ENCODE measurements at places on chromosomes 16 and 17.

GRCh38 chr17:59331929-59332748, 684 bp downstream of the YPEL2 start:
- no peak for DNase-seq

- peak; percentile 40 for DNase-seq
Observed at GRCh38 chr17:76547183-76547641, 7.4 kb downstream of the PRCD start.

DNA sequence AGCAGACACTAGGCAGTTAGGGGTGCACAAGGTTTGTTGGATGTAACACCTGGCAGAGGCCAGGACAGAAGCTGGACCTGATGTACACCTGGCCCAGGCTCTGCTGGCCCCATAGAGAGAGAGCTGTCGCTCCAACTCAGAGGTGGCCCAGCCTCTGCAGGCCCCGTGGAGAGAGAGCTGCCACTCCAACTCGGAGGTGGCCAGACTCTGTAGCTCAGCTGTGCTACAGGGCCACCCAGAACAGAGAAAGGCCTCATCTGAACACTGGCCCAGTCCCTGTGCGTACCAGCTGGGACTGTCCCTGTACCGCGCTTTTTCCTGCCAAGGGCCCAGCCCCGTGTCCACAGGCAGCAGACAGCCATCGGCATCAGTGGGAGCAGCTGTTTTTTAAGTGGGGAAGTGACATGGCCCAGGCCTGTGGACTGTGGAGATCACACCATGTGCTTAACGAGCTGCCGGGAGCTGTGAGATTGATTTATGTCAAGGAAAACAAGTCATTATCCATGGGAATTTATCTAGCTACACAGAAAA, 176.4 kb upstream of the CHMP6 start:
- no peak for DNase-seq

GRCh38 chr17:49730785-49731434, 23.1 kb upstream of the SLC35B1 start:
- DNase-seq, result no peak

DNA sequence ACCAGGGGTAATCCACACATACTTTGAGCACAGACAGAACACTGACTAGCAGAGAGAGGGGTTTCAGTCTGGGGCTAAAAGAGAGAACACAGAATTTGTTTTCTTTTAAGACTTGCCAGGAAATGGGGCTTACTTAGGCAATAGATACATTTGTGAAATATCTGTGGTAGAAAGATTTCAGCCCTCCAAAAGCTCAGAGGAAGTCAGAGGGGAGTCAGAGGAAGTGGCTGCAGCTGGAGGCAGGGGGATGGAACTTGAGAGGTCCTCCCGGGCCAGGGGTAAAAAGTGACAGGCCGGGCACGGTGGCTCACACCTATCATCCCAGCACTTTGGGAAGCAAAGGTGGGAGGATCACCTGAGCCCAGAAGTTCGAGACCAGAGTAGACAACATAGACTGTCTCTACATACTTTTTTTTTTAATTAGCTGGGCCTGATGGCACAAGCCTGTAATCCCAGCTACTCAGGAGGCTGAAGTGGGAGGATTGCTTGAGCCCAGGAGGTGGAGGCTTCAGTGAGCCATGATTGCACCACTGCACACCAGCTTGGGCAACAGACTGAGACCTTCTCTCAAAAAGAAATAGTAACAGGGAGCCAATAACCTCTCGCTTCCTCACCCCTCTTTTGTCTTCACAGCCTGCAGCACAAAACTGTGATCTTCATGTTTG, 49.9 kb downstream of the NLRC5 start:
- DNase-seq, result no peak

GRCh38 chr17:77256710-77257109, 115.9 kb downstream of the SEC14L1 start:
- no peak for DNase-seq

- DNase-seq, result no peak
Observed at GRCh38 chr17:70407506-70407905, 238.2 kb downstream of the KCNJ2 start.

- no peak for DNase-seq
Observed at GRCh38 chr17:72425133-72425793, 304.4 kb downstream of the SOX9 start.

DNA sequence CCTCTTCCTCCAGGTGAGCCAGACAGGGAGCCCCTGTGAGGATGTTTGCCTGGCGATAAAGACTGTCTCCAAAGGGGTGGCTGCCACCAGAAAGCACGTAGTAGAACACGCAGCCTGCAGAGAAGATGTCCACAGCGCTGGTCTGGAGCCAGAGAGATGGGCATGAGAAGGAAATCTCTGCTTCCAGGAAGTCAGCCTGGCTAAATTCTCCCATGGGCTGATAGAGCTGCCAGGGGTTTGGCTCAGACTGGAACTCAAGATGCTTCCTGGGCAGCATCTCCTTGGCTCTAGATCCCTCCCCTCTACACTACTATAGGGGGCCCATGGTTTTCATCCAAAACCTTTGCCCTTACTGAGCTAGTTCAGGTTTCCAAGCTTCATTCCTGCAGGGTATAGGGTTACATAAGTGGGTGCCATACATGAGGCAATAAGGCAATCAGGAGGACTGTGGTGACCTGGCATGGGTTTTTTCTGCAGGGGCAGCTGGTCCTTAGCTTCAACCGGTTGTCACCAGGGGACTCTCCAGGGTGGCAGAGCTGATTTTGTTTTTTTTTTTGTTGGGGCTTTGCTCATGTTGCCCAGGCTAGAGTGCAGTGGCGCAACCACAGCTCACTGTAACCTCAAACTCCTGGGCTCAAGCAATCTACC, 13.6 kb downstream of the PLK1 start:
- no peak for DNase-seq

- no peak for DNase-seq
Observed at GRCh38 chr16:15610369-15610871, 32.5 kb downstream of the MARF1 start.

GRCh38 chr17:63476854-63477479, at the start of gene ACE:
ACE (plus strand) TSS chr17:63477061; CDS start chr17:63477095, 34 bp downstream.
- no peak for DNase-seq

DNA sequence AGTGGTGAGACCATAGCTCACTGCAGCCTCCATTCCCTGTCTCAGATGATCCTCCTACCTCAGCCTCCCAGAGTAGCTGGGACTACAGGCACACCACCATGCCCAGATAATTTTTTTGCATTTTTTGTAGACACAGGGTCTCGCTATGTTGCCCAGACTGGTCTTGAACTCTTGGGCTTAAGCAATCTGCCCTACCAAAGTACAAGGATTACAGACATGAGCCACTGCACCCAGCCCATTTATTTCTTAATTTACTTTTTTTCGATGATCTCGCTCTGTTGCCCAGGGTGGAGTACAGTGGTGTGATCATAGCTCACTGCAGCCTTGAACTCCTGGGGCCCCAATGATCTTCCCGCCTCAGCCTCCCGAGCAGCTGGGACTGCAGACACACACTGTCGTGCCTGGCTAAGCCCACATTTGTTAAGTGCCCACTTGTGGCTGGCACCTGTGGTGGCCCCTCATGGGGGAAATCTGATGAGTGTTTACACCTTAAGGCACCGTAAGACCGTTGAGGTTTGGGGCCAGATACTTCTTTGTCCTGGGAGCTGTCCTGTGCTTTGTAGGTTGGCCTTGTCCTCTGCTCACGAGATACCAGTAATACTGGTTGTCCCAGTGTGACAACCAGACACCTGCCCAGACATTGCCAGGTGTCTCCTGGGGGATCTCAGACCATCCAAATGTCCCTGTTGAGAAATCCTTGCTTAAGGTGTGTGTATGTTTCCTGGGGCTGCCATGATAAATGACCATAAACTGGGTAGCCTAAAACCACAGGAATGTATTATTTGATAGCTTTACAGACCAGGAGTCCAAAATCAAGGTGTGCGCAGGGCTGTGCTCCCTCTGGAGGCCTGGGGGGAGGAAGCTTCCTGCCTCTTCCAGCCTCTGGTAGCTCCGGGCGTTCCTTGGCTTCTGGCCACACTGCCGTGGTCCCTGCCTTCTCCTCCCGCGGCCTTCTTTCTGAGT, 141.4 kb upstream of the GSE1 start:
- no peak for DNase-seq

GRCh38 chr16:57475711-57476339, 10.5 kb downstream of the DOK4 start:
- peak; percentile 45 for DNase-seq

- DNase-seq, result no peak
Observed at GRCh38 chr17:80936218-80936617, 55.4 kb upstream of the CHMP6 start.

DNA sequence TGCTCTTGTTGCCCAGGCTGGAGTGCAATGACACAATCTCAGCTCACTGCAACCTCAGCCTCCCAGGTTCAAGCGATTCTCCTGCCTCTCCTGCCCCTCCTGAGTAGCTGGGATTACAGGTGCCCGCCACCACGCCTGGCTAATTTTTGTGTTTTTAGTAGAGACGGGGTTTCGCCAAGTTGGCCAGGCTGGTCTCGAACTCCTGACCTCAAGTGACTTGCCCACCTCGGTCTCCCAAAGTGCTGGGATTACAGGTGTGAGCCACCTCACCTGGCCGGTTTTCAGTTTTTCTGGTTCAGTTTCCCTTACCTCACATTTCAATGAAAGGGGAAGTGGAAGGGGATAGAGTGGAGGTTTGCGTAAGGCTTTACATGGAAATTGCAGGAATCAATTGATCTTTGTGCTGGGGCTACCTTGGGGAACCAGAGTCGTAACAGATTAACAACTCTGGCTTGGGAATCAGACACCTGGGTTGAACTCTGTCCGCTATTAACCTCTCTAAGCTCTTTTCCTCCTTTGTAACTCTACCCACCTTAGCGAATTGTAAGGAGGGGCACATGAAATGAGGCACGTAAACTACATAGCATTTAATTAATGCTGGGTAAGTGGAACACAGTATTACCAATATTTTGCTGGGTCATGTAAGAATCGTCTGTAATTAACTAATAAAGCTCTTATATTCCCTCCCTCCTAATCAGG, 3.2 kb downstream of the MPV17L start:
- no peak for DNase-seq

DNA sequence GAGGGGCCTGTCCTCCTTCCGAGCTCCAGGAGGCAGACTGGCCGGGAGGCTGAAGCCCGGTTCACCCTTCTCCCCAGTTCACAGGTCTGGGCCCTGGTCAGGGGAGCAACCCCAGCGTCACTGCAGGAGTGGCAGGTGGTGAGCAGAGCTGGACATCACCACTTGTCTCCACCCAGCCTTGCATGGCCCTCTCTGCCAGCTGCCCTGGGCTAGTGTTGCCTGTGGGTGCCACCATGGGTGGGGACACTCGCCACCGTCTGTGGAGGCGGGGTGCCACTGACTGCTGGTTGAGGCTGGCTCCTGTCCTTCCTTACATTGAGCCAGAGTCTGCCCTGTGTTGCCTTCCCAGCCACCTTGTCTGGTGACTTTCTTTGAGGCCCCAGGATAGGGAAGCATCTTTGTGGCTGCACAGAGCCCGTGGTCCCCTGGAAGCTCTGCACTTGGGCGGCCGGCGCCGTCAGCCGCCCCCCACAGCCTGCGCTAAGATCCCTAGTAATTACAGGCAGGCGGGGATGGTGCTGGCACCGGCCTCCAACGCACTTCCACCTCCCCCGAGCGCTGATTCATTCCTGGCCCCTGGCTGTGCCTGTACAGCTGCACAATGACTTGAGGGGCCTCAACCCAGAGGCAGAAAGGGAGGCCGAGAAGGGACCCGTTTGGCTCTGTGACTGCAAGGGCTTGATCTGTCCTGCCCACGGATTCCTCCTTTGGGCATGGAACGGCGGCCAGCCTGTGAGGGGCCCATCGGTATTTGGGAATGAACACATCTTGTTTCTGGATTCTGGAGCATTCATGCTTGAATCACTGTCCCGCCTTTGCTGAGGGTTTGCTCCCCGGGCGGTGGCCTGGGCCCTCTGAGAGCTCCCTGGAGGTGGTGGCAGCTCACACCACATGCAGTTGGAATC, 5.2 kb downstream of the BAIAP2 start:
- DNase-seq, result no peak

DNA sequence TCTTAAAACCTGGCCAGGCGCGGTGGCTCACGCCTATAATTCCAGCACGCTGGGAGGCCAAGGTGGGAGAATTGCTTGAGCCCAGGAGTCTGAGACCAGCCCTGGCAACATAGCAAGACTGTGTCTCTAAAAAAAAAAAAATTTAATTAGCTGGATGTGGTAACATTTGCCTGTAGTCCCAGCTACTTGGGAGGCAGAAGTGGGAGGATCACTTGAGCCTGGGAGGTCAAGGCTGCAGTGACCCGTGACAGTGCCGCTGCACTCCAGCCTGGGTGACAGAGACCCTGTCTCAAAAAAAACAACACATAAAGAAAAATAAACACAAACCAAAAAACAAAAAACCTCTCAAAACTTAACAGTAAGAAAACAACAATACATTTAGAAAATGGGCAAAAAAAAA, 106.3 kb downstream of the SMG6 start:
- no peak for DNase-seq

- DNase-seq, result no peak
Observed at GRCh38 chr17:32697728-32698625, 178.9 kb downstream of the MYO1D start.

DNA sequence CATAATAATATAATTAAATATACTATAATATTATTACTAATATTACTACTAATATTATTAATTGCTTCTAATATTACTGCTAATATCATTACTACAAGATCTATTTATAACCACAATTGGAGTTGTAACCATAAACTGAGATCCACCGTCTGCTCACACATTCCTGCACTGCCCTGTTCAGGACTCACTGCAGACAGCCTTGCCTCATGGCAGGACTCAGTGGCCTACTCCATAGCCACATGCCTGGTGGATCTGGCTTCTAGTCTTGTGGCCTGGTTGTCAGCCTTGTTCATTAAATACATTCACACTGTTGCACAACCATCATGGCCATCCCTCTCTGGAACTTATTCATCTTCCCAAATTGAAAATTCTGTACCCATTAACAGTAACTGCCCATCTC, 48.0 kb downstream of the SRL start:
- no peak for DNase-seq

GRCh38 chr16:77165006-77165405, 26.0 kb upstream of the MON1B start:
- no peak for DNase-seq

DNA sequence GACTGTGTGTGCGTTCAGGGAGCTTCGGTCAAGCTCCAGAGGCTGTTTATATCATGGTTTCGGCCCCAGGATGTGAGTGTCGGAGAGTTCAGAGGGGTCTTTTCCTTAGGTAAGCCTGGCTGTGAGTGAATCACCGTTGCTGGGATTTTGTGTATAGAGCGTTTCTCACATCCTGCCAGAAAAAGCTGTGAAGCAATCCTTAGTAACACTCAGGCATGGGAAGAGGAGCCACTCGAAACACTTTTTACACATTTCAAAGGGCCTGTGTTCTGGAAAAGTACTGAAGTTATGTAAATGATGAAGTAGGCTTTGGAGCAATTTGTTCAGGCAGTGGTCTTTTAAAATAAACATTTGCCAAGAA, 662 bp downstream of the PGS1 start:
- no peak for DNase-seq

DNA sequence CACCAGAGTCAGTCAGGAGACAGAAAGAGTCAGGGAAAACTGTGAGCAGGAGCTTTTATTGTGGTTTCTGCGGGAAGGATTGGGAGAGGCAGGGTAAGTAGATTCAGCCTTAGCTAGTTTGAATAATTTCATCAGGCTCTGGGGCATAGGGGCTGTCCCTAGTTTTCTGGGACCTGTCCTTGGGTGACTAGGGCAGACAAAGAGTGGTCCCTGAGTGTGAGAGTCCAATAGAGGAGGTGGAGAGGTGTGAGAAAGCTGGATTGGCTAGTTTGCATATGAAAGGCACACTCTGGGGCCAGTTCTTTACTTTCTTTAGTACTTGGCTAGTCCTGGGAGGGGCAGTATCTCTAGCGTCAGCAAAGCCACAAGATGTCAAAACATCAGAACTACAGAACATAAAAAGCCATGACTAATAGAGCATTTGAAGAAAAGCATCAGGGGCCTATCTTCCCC, 255.6 kb downstream of the HS3ST3A1 start:
- DNase-seq, result no peak
